CD4-positive, alpha-beta T cell treated with Interleukin-2 at 100 ng/mL for 4 hours (primary cell): ENCODE measurements at places on chromosomes 2 and 18.
A peak's percentile ranks its signal among the peaks of the same experiment; 100 is the strongest.

- no peak for DNase-seq
Observed at GRCh38 chr2:117065912-117066311, 748.6 kb upstream of the DDX18 start.

DNA sequence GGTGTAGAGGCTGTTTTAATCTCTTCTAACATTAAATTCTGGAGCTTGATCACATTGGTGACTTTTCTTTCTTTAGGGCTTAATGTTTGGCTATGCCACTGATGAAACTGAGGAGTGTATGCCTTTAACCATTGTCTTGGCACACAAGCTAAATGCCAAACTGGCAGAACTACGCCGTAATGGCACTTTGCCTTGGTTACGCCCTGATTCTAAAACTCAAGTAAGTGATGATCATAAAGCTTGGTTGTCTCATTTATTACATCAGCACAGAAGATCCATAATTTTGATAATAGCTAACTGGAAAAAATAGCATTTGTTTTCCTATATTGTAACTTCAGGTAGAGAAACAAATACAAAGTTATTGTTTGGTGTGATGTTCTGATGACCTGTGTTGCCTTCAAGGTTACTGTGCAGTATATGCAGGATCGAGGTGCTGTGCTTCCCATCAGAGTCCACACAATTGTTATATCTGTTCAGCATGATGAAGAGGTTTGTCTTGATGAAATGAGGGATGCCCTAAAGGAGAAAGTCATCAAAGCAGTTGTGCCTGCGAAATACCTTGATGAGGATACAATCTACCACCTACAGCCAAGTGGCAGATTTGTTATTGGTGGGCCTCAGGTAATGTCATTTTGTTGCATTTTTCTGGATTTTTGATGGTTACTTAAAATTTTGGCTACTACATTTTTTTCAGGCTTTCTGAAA lies 2.9 kb downstream of the MAT2A start:
- DNase-seq, result no peak

- DNase-seq, result peak; percentile 25
Observed at GRCh38 chr2:46304635-46305034, 7.4 kb downstream of the EPAS1 start.

DNA sequence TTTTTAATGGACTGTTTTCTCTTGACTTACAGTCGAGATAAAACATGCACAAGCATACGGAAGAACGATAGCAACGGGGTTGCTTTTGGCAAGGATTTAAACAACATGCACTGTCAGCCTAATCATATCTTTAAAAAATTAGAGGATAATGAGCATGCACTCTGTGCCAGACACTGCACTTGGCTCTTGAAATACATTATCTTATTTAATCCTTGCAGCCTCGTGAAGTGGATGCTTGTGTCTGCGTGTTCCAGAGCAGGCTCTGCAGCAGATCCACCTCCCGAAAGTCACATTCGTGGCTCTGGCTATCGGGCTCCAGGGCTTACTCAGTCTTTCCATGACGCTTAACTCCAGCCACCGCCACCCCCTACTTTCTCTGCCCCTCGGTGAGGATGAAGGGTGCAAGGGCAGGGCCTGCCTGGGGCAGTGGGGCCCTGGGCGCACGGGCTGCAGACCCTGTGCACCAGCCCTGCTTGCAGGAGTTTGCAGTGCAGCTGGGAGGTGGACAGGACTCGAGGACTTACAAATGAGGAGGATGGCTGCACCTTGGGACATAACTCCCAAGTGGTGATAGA lies 61.7 kb downstream of the ACKR3 start:
- DNase-seq, result no peak

GRCh38 chr2:83196225-83196624 lies 1262.9 kb downstream of the SUCLG1 start:
- no peak for DNase-seq
